NB4 (cell line): ENCODE measurements at places on chromosomes 12 and 14.

DNA sequence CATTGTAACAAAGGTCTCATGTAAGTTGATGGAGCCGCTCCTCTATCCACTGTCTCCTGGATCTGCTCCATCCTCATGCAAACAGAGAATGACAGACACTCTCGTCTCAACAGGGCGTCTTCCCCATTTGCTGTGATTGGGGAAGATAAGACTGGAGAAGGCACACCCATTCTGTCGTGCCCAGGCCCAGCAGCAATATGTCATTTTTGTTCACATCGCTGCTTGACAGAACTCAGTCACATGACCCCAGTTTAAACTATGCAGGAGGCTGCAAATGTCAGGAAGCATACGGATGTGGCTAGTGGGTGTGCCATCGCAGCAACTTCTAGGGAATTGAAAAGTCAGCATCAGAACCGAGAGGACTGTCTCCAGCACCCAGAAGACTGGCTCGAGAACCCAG is 290.5 kb downstream of the TMEM132D start:
- no peak for DNase-seq

DNA sequence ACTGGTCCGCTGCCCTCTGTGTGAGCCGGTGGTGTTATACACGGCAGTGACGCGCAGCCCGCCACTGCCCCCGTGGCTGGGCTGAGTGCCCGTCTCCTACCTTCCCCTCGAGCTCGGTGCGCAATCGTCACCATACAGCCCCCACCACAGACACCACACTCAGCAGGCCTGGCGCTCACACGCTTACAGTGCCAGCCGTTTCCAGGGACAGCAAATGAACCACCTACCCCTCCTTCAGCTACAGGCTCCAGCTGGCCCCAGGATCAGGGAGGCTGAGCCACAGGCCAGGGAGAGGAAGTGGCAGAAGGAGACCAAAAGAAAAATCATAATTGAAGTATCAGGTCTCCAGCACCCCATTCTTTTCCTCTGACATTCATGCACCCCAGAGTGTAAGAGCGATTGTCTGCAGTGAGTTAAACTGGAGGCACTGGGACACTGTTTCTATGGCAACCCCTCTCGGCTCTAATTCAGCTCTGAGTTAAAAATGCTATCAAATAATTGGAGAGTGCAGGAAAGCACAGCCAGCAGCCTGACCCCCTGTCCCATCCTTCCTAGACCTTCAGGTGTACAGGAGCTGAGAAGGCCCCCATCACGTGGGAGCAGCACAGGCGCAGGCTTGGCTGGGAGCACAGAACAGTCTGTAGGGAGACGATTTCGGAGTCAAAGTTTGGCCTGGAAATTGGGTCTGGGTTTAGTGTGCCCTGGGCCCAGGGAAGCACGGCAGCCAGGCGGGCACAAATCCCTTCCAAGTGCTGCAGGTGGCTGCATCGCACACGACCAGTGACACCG is 18.0 kb downstream of the LRTM2 start:
- DNase-seq = peak; percentile 56

DNA sequence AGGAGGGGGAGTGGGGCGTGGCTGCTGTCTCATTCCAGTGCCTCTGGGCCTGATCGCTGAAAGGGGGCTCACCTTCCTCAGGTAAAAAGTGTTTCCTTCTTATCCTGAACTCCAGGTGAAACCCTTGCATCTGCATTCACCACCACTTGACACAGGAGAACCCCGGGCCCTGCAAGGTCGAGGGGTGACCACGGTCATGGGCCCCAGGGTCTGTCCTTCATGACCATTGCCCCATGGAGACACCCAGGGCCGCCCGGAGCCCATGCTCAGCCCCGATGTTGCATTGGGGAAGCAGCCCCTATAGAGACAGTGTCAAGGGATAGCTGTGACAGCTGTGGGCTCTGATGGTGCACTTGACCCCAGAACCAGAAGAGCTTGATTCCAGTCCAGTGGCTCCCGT is 34.4 kb upstream of the DYNC1H1 start:
- no peak for DNase-seq

DNA sequence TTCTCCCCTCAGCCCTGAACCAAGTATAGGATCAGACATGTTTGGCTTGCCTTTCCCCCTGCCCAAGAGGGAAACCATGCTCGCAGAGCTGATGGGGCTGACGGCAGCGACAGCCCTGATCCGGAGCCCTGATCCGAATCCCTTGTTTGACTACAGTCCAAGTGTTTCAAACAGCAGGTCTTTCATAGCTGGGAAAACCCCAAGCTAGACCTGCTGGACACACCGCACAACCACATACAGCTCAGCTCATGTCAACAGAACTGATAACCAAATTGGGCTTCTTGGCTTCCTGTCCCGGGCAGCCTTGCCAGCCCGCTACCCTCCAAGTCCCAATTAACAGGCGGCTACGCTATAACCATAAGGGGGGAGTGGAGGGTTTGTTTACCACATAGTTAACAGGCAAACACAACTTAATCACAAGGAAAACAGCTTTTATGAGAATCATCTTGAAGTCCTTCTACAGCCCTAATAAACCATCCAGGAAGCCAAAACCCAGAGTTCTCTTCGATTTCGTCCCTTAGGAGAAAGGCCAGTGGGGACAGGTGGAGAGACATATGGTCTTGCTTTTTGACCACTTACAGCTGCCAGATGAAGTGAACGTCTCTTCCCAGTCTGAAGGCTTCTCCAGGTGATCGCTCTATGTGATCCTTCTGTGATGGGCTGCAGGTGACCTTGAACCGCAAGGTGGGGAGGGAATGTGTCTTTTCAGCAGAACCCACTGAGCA is 64.5 kb upstream of the MANSC4 start:
- no peak for DNase-seq

DNA sequence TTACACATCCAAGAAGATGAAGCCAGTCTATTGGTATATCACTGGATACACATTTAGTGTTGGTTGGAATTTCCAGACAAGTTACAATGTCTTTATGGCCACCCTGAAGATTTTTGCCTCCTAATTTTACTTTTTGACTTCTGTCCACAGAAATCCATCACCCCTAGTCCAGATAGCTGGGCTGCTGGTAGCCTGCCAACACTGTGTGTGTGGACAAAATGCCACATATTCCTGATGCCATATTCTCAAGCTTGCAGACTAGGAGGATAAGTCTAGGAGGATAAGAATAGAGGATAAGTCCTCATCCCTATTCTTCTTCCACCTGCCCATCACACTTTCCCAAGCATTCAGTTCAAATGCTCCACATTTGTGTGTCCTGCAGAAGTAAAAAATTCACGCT is 4.6 kb downstream of the ESR2 start:
- DNase-seq = no peak

GRCh38 chr12:92027701-92028440 is 117.8 kb downstream of the BTG1 start:
- DNase-seq = no peak

GRCh38 chr14:68691031-68691791 is 101.7 kb downstream of the ZFP36L1 start:
- DNase-seq = no peak

- DNase-seq = no peak
Observed at GRCh38 chr12:77070800-77071449, 5.6 kb upstream of the E2F7 start.

DNA sequence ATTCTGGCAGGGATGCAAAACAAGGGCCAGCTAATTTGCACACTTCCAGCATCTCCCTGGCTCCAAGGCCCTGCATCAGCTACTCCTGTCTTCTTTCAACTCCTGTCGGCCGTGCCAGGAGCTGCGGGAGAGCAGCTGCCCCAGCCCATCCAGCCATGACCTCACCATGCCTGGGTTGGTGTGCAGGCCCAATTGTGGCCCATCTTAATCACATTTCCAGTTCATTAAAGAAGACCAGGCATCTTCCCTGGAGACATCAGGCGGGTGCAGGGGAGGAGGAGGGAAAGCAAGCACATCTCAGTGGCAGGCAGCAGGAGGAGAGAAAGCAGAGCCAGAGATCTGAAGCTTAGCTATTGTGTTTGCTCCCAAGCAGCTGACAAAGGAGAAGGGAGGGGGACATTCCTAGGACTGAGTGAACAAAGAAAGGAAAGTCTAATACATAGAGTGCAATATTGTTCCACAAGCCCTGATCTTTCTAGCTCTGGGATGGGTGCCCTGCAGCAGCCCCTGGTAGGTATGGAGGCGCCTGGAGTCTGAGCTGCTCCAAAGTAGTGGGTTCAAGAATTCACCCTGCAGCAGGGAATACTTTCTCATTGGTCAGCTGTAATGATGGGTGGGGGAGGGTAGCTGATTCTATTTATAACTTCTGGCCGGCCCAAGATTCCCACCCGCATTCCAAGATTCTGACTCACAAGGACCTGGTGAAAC is 40.1 kb downstream of the VWF start:
- no peak for DNase-seq

GRCh38 chr12:68259318-68259940 is 6.0 kb upstream of the IL22 start:
- no peak for DNase-seq

DNA sequence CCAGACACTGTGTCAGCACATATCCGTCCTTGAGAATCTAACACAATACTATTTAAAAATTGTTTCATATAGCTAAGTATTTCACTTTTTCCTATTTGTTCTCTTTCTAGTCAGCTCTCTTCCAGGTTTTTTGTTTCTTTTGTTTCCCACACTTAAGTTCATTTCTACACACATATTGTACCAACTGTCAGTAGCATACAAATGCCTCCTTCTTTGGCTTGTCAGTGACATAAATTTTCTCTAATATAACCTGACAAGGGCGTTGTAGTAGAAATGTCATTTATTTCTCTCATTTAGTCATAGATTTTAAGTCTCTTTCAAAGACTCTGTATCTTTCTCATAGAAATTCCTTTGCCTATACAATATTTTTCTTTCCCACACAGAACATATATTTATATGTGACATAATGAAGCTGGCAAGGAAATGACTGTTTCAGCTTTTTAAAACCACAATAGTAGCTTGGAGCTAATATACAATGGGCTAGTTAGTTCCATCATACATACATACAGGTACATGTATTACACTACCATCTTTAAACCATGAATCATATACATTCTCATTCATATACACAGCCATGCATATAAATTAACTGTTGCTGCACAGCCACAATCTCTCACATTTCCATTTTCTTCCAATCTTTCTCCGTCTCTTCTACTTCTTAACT is 42.3 kb upstream of the EPS8 start:
- no peak for DNase-seq

DNA sequence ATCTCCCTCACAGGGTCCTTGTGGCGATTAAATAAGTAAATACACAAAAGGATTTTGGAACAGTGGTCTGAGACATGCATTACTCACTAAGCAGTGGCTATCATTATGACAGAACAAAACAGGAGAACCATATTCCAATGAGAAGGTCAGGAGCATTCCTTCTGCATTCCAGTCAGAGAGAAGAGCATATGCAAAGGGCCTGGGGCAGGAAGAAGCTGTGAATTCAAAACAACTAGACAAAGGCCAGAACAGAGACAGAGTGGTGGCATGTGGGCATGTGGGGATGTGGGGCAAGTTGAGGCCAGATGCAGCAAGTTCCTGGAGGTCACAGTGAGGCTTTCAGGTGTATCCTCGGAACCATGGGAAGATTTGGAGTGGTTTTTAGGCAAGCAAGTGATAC is 70.1 kb upstream of the VRK1 start:
- no peak for DNase-seq

DNA sequence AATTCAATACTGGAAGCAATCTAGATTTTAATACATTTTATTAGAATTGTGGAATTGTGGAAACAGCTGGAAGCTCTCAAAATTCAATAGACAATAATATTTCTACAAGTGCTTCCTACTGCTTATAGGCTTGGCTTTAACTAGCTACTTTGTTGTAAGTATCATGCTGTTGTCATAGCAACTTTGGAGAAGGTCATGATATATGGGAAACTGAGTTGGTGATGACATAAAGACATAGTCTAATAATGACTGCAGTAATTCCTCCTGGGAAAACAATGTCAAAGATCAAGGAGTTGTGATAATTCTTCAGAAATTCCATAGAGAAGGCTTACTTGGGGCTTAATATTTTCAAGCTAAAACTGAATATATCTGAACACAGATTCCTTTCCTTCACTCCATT is 266.6 kb downstream of the KIF21A start:
- no peak for DNase-seq

DNA sequence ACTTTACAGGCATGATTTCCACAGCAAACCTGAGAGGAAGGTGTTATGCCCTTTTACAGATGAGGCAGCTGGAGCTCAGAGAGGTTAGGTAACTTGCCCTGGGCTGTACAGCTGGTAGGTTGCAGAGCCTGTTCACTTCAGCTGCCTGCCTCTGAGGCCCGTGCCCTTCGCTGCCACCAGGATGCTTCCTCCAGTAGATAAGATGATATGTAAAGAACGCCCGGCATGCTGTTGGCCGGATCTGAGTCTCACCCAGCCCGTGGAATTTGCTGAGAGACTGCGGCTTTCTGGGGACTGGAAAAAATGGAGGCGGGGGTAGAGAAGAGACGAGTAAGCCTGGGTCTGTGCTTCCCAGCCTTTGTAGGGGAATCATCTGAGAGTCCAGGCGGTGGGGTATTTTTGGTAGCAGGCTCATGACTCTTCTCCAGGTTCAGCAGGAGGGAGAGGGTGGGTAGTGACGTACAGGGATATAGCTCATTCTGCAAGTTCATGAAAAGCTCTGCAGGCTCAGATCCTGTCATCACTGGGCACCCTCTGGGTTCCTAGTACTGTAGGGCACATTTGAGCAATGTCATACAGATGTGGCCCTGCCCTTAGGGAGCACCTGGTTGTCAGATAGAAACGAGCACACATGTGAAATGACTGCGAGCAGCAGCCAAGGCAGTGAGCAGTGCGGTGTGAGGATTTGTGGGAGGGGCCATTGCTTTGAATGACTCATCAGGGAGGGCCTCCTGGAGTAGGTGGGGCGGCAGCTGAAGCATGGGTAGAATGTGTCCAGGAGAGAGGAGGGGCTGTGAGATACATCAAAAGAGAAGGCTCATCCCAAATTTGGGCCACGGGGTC is 159.4 kb downstream of the TSPAN9 start:
- DNase-seq = peak; percentile 62

DNA sequence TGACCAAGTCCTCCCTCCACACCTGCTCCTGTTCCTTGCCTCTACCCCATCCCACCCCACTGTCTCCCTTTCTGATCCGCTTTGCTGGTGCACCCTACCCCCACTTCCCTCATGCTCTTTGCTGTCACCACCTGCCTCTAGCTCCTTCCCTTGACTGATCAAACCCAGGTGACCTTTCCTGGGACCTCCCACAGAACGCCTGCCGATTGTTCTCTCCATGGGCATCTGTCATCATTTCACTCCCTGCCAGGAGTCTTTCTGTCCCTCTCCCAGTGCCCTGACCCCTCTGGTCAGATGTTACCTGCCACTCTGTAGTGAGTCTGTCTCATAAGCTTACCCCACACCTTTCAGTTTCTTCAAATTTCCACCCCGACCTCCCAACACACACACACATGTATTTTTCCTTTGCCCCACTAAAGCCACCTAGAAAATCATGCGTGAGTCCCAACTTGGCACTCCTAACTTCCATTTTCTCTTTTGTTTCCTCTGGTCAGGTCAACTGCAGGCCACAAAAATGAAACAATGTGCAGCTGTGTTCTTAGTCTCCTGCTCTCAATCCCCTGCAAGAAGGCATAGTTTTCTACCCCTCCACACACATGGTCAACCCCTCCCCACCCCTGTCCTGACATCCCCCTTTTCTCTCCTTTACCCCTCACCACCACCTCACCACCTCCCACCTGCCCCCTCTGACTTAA is 229.8 kb downstream of the DPF3 start:
- DNase-seq = no peak

- no peak for DNase-seq
Observed at GRCh38 chr12:98465950-98466602, 49.3 kb upstream of the TMPO start.
